ENCODE measurements at places on chromosomes 2 and 18. TPM values are rescaled to one million over a fixed set of nuclear protein-coding genes. Genes with fewer than 3 reads are reported as not detected.

Gene ACTR3
- 101 TPM for polyA plus RNA-seq

Gene DTNB
- polyA plus RNA-seq, result 5.7 TPM

Gene MLPH
- 1.0 TPM for polyA plus RNA-seq

Gene UCN
- polyA plus RNA-seq, result 1.9 TPM

Gene PLEKHA3
- 13.4 TPM for polyA plus RNA-seq

Gene HJURP
- polyA plus RNA-seq, result 10.0 TPM
